NCI-H2171 (cell line): ENCODE measurements at places on chromosomes 2 and 18.

DNA sequence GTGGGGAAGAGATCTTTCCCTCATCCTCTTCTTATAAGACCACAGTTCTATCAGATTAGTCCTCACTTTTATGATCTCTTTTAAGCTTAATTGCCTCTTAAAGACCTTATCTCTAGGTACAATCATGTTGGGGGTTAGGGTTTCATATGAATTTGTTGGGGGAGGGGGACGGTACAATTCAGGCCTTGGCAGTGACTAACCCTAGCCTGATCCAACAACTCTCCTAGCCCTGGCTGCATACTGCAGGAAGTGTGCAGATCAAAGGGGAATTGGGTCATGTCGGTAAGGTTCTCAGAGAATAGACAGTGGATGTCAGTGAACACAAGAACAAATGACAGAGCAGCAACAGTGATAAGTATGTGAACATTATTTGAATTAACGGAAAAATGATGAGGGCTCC is 16.4 kb downstream of the CAPN13 start:
- no peak for DNase-seq

DNA sequence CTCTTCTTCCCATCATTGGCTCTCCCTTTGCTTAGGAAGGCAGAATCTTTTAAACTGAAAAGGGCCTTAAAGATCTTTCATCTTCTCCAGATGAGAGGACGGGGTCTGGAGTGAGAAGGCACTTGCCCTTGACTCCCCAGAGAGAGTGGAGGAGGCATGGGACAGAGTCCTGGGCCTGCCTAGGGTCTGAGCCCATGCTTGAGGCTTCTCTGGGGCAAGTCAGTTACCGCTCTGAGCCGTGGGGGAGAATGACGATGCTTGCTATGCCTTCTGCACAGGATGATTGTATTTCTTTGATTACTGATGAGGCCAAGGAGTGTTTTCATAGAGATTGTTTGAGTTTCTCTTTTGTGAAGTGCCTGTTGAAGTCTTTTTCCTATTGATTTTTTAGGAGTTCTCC is 921 bp downstream of the PLB1 start:
- no peak for DNase-seq

DNA sequence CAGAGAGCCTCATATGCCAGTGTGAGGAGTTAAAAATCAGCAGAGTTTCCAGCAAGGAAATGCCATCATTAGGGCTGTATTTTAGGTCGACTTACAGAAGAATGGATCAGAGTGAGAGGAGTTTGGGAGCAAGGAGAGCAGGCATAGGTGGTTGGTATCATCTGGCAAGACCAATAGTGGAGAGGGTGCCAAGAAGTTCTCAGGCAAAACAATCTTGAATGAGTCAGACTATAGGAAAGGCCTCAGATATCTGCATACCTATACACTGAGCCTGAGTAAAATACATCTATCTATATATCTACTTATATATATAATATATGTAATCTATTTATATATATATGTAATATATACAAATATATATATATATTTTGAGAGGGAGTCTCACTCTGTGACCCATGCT is 57.3 kb downstream of the TMEFF2 start:
- DNase-seq: no peak

DNA sequence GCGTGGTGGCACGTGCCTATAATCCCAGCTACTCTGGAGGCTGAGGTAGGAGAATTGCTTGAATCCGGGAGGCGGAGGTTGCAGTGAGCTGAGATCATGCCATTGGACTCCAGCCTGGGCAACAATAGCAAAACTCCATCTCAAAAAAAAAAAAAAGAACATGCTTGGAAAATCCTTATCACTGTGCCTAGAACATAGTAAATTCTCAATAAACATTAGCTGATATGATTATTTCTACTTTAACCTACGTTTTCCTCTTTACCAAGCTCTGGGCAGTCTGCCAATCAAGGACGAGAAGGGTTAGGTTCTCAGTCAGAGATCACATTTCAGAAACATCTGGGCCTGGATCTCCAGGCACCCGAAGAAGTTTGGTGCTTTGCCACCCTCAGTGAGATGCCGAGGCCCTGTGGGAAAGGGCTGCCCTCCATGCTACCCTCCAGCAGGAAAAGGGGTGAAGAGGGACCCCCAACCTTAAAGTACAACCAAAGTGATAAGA is 107.7 kb downstream of the BCL11A start:
- peak; percentile 83 for DNase-seq
